ENCODE measurements at places on chromosomes 3 and 15. TPM values are rescaled to one million over a fixed set of nuclear protein-coding genes. Genes with fewer than 3 reads are reported as not detected.

ACAP2 gene
- 36.2 TPM for total RNA-seq

GCSAM gene
- not detected for total RNA-seq

LDHAL6B gene
- total RNA-seq, result not detected

NFKBIZ gene
- 6.8 TPM for total RNA-seq

ATP13A5 gene
- not detected for total RNA-seq

CP gene
- not detected for total RNA-seq

PIGZ gene
- total RNA-seq, result 4.6 TPM

ABHD17C gene
- 4.9 TPM for total RNA-seq

IVD gene
- 31.4 TPM for total RNA-seq

ZNF774 gene
- 0.64 TPM for total RNA-seq

CCR8 gene
- total RNA-seq, result not detected

GOLGA6L7 gene
- total RNA-seq, result not detected

BSN gene
- total RNA-seq, result under 0.01 TPM

ALG1L2 gene
- total RNA-seq, result not detected

GTF2A2 gene
- 47.8 TPM for total RNA-seq

CCDC191 gene
- 1.1 TPM for total RNA-seq

IL16 gene
- total RNA-seq, result 2.7 TPM

IQCF5 gene
- total RNA-seq, result not detected

CYP1A2 gene
- under 0.01 TPM for total RNA-seq

CD200 gene
- total RNA-seq, result 11.8 TPM

SH3GL3 gene
- total RNA-seq, result not detected

BNIP2 gene
- total RNA-seq, result 116 TPM

GABRB3 gene
- total RNA-seq, result 0.13 TPM

ITPKA gene
- 0.25 TPM for total RNA-seq

C3orf49 gene
- total RNA-seq, result not detected

SERINC4 gene
- total RNA-seq, result not detected

CD47 gene
- 37.5 TPM for total RNA-seq

NEK10 gene
- total RNA-seq, result 1.9 TPM

SEMA5B gene
- under 0.01 TPM for total RNA-seq

RSL24D1 gene
- total RNA-seq, result 47.2 TPM

MORC1 gene
- not detected for total RNA-seq

P4HTM gene
- total RNA-seq, result 4.7 TPM

MME gene
- total RNA-seq, result 1.3 TPM

GRAMD2A gene
- 0.13 TPM for total RNA-seq

AADACL2 gene
- not detected for total RNA-seq

SNRPA1 gene
- total RNA-seq, result 11.0 TPM

CPNE9 gene
- total RNA-seq, result not detected

LARP6 gene
- 9.1 TPM for total RNA-seq
